ENCODE measurements at places on chromosomes 2 and 18.

DNA sequence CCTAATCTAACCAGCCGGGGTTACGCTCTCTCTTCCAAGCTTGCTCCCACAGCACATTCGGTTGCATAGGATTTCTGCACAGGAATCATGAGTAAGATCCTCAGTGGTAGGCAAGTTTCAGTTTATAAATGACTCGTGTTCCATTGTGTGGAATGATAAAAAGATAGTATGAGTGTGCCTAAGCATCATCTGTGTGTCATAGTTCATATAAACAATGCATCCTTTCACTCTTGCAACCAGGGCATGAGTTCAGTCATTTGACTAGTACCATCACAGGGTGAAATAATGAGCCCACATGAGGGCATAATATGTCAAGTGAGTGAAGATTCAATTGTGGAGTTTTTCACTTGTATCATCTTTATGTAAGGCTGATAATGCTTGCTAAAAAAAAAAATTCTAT is 417.1 kb upstream of the CDH2 start:
- no peak for DNase-seq

DNA sequence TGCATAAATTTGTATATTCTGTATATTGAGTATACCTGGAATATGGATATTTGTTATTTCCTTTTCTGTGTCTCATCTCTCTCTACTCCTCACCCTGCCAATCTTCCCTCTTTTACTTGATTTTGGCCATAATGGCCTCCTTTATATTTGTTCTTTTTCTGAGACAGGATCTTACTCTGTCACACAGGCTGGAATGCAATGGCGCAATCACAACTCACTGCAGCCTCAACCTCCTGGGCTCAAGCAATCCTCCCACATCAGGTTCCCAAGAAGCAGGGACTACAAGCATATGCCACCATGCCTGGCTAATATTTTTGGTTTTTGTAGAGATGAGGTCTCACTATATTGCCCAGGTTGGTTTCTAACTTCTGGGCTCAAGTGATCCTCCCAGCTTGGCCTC is 30.5 kb downstream of the PREPL start:
- DNase-seq = no peak

DNA sequence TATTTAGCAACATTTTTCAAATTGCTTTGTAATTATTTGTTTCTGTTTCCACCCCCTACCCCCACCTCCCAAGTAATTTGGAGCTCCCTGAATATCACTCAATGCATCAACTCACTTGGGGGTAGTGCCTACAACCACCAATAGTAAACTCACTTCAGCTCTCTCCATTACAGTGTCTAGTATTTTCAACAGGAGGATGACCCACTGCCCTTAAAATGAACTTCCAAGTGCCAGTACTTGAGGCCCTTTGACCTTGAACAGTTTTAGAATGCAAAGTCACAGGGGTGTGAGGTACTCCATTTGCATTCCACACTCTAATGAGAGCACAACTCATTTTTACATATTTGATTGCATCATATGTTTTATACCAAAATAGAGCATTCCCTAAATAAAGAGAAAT is 523.0 kb downstream of the ERBB4 start:
- no peak for DNase-seq

- DNase-seq = peak; percentile 32
Measured at GRCh38 chr2:54428108-54428831, 27.9 kb upstream of the SPTBN1 start.

DNA sequence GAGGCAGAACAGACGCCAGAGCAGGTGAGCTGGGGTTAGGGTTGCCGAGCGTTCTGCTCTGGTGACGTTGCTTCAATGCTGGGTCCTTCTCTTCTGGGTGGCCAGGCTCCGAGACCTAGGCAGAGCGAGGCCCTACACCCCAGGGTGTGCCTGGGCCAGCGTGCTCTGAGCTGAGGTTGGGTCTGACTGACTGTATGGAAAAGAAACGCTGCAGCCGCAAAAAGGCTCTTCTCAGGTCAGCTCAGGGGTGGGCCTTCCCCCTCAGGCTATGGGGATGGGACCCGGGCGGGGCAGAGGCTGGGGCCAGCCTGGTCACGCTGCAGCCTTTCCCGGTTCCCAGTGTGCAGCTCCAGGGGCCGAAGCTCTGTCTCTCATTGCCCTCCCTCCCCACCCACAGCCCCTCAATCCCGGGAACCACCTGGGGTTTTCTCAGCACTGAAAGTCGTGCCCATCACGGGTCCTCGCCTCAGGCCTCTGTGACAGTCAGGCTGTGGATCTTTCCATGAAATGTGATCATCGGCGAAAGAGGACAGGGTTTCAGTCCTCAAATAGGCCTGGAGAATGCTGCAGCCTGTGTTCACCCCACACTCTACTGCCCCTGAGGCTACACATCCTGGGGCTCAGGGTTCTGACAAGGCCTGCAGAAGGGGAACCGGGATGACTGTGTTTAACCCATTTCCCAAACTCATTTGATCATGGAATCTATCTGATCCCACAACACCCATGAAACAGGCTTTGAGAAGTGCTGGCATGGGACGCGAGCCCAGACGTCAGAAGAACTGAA is 19.4 kb downstream of the CYP26B1 start:
- DNase-seq = no peak

DNA sequence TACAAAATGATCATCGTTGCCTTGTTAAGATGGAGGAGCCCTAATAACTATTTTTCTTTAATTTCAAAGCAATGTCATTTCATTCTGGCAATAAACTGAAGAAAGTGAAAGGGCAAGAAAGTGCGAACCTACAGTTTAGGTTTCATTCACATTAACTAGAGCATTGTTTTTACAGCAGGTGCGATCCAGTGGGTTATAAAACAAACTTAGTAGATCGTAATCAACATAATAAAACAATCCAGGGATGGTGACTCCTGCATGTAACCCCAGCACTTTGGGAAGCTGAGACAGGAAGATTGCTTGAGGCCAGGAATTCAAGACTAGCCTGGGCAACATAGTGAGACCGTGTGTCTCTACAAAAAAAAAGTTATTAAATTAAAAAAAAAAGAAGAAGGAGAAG is 51.1 kb downstream of the AP1S3 start:
- DNase-seq = no peak

GRCh38 chr2:151200844-151201243 is 60.8 kb downstream of the RBM43 start:
- DNase-seq = no peak

DNA sequence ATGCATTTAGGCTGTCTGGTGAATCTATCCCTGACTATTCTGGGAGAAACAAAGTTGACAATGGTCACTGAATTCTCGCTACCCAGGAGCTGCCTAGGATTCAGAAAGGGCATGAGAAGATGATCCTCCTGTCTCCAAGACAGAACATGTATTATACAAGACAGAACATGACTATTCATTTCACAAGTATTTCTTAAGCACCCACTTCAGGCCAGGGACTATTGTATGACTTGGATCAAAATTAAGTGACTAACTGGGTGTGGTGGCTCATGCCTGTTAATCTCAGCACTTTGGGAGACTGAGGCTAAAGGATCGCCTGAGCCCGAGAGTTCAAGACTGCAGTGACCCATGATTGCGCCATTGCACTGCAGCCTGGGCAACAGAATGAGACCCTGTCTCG is 235.8 kb upstream of the RAB12 start:
- DNase-seq = no peak

- DNase-seq = no peak
Measured at GRCh38 chr2:100952512-100952911, 49.6 kb upstream of the RPL31 start.

GRCh38 chr18:48789259-48789812 is 161.4 kb downstream of the SMAD7 start:
- DNase-seq = no peak

- no peak for DNase-seq
Measured at GRCh38 chr2:239790721-239791120, 234.4 kb downstream of the NDUFA10 start.

GRCh38 chr2:18149660-18150246 is 271.3 kb downstream of the KCNS3 start:
- DNase-seq = peak; percentile 50

GRCh38 chr18:21129566-21130216 is 18.1 kb upstream of the ROCK1 start:
- DNase-seq = peak; percentile 27

DNA sequence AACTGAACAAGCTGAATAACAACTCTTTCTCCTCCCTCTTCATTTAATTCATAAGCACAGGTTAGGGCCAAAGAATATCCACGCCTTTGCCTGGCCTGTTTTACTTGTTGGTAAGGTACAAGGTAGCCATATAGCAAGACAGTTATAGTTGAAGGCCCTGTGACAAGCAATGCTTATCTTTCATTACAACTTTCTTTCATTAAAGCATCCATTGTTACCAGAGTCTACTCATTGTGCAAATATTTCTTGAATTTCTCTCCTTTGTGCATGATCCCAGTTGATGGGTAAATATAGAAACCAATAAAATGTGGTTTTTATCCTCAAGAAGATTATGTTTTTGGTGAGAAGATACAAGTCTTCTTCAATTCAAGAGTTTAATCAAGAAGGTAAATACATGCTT is 140.2 kb downstream of the UBE2E3 start:
- no peak for DNase-seq

DNA sequence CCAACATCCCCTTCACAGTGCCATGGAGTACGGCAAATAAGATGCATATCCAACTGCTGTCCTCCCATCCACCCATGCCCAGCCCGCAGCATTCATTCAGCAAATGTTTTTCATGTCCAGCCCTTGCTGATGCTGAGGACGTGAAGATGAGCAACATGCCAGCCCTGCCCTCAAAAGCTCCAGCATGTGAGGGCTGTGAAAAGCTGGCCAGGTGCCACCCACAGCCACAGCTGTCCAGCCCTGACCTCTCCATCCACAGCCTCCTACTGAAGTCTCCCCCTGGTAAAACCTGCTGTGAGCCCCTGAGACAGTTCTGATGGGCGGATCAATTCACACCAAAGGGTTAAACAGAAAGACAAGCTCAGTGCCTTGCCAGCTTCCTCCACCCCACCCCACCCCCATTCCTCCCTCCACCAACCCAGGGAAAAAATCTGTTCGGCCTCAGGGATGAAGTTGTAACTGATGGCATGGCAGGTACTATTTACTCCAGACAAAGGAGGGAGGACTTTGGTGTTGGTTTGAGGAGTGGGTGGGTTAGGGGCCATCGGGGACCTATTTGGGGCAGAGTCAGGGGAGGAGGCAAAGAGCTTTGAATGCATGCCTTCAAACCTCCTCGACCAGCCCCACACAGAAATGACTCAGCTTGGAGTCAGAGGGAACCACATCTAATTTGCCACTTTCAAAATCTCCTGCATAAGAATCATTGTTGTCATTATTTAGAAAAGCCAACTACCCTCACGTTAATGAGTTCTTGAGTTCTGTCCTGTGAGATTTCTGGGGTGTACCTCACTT is 4.3 kb downstream of the ZBTB7C start:
- DNase-seq = peak; percentile 64

- DNase-seq = no peak
Measured at GRCh38 chr2:45540942-45541341, 70.1 kb downstream of the SRBD1 start.

DNA sequence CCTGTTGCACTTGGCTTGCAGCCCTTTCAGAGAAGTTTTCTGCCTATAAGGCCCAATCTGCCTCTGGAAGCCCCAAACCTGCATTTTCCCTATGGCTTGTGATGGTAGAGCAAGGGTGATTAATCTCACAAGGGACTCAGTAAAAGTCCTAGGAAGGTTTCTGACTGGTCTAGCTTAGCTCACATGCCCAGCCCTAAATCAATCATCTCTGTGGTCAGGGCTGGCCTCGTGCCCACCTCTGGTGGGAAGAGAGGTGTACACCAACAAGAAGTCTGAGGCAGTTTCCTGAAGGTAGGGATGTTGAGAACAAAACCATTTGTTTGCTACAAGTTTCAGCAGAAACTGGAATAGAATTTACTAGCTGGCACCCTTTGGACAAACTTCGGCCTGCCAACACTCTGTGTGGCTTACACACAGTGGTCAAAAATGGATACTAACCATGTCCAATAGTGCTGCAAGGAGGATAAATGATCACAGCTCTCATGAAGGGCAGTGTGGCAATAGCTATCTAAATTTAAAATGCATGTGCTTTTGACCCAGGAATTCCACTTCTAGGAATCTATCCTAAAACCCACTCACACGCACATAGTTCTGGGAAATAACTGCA is 96.4 kb downstream of the EN1 start:
- no peak for DNase-seq

DNA sequence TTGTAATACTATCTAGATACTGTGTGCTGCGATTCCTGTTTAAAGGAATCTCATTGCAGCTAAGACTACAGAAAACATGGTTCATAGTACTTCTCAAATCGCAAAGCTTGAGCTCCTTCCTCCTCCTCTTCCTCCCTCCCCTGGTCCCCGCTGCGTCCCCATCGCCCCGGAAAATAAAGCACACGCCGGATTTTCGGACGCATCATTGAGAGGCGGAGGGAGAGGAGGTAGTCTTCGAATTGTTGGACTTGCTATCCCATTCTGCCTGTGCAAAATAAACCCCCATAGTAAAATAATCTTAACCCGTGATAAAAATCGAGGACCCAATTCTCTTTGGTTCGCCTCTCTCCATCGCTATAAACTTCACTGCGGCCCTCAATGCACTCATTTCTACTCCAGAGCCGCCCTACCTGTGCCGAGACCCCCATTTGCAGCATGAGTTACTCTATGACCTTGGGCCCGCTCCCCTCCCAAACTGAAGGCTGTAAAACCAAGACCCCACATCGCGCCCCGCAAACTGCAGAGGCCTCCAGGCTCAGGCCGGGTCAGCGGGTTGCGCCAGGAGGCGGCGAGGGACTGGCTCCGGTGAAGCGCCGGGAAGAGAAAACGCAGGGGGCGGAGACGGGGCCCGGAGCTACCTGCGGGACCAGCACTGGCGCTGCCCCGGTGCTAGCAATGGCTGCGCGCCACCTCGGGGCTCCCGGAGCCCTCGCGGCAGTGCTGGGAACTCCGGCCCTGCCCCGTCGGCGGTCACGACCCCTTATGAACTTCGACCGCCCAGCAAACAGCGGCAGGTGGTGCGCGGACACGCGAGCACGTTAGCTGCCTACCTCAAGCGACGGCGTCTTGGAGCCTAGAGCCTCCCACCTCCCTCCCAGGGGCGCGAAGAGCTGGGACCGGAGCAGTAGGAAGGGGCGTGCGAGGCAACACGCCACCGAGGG is 649 bp downstream of the ESCO1 start:
- peak; percentile 25 for DNase-seq

DNA sequence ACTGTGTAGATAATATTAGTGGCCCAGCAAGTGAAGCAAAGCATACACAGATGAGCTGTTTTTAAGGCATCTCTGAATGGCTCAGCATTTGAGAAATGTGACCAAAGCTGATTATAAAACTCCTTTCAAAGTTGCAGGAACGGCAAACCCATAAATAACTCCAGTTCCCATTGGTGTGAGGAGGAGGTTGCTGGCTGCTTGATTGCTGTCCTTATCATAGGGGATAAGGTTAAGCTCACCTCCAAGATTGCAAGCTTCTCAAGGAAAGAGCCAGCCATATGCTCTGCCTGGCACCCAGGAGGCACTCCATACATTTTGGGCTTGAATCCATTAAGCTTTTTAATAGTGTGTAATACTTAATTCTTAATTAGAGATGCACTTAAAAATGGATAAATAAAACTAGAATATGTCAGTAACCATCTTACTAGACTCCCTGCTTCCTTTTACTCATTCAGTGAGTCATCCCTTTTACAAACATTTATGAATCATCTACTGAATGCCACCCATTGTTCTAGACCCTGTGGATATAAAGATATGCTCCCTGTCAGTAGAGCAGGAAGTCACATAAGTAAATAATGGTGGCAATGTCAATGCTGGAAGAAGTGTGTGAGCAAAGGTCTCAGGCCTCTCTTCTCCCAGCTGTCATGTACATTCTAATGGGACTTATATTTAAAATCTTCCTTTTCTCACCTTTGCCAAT is 99.3 kb downstream of the SPATS2L start:
- no peak for DNase-seq

All from tongue (tissue), 3 donors.